ENCODE measurements at places on chromosomes 3 and 15. TPM values are rescaled to one million over a fixed set of nuclear protein-coding genes. Genes with fewer than 3 reads are reported as not detected.
A peak's percentile ranks its signal among the peaks of the same experiment; 100 is the strongest.

GRCh38 chr15:43423793-43424192 is 52.9 kb downstream of the TUBGCP4 start:
- DNase-seq = no peak
- H3K36me3 ChIP-seq = peaks cover 56% of the 10 kb centered on the region
- no peaks in the 10 kb centered on the region for H3K27me3 ChIP-seq
- no peaks in the 10 kb centered on the region for H3K4me1 ChIP-seq
- no peak overlapping the region for H3K27ac ChIP-seq
- no peak overlapping the region for H3K4me3 ChIP-seq

Gene PRR20G
- not detected for total RNA-seq

Gene MAP6D1
- 7.8 TPM for total RNA-seq

- H3K36me3 ChIP-seq = no peaks in the 10 kb centered on the region
- H3K27me3 ChIP-seq = no peaks in the 10 kb centered on the region
- no peak for DNase-seq
- H3K27ac ChIP-seq = no peak overlapping the region
These were observed 216.9 kb upstream of the DCBLD2 start for GRCh38 chr3:99118381-99118780.

GRCh38 chr3:14664170-14664569 is 10.8 kb upstream of the C3orf20 start:
- peaks cover 84% of the 10 kb centered on the region for H3K36me3 ChIP-seq
- H3K27ac ChIP-seq = no peak overlapping the region
- H3K4me1 ChIP-seq = no peaks in the 10 kb centered on the region
- no peaks in the 10 kb centered on the region for H3K27me3 ChIP-seq
- no peak for DNase-seq

Gene RPLP1
- total RNA-seq = 303 TPM

Gene GATA2
- total RNA-seq = 17.7 TPM

GRCh38 chr15:87940768-87941167 is 315.8 kb downstream of the NTRK3 start:
- no peaks in the 10 kb centered on the region for H3K36me3 ChIP-seq
- H3K27ac ChIP-seq = no peak overlapping the region
- no peak for DNase-seq
- peaks cover 5% of the 10 kb centered on the region for H3K4me1 ChIP-seq
- no peak overlapping the region for H3K4me3 ChIP-seq

Gene FBLN2
- total RNA-seq = 42.4 TPM

- no peak for DNase-seq
- no peak overlapping the region for H3K27ac ChIP-seq
- no peaks in the 10 kb centered on the region for H3K36me3 ChIP-seq
- no peaks in the 10 kb centered on the region for H3K4me1 ChIP-seq
These were observed 71.1 kb upstream of the CCNL1 start for GRCh38 chr3:157231071-157231470.

DNA sequence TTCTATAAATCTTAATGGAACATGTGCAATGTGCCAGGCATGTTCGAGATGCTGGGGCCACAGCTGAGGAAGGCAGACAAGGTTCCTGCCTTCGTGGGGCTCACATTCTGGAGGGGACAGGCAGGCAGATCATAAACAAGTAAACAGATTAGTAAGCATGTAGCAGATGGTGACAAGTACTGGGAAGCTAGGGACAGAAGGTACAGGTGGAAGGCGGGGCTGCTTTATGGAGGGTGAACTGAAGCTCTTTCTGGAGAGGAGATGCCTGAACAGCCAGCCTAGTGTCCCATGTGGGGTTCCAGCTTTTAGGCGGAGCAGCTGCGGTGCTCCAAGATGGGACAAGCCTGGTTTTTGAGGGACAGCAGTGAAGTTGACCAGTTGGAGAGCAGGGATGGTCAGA is 74.7 kb upstream of the SNRK start:
- H3K4me3 ChIP-seq = no peak overlapping the region
- H3K36me3 ChIP-seq = no peaks in the 10 kb centered on the region
- H3K4me1 ChIP-seq = no peaks in the 10 kb centered on the region
- no peak for DNase-seq
- no peak overlapping the region for H3K27ac ChIP-seq
- no peaks in the 10 kb centered on the region for H3K27me3 ChIP-seq

DNA sequence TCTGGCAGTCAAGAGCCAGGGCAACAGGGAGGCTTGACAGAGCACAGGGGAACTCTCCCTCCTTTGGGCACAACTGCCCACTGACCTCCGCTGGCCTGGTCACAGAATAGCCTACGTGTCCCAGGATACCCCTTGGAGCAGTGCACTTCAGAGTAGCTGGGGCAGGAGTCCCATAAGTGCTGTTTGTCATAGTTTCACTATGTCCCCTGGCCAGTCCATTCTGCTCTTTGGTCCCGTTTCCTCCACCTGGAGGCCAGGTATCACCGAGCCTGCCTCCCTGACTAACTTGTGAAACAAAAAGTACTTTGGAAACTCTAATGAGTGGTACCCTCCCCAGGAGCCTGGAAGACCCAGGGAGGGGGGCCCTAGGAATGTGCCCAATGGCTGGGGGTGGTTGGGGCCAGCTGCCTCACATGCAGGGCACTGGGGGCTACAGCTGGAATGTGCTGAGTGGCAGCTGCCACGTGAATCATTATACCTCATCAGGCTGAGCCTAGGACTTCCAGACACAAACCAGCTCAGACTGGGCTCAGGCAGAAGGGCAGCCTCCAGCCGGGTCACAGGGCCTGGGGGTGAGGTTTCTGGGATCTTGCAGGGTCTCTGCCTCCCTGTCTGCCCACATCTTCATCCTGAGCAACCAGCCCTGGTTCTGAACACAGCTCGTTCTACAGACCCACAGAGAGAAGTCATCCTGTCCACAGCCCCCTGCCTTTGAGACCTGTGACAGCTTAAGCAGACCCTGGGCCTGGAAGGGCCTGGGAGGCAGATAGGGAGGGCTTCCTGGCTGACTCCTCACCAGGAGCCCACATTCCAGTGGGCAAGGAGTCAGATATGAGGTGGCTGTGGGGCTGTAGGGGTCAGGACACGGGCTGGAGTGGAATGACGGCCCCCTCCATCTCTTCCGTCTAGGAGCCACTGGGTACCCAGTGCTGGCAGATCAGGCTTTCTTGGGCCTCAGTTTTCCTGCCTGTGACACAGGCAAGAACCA is 914 bp upstream of the PTH1R start:
- no peak overlapping the region for H3K4me3 ChIP-seq
- no peaks in the 10 kb centered on the region for H3K27me3 ChIP-seq
- H3K27ac ChIP-seq = peak overlapping the region; percentile 84
- peaks cover 85% of the 10 kb centered on the region for H3K4me1 ChIP-seq
- no peaks in the 10 kb centered on the region for H3K36me3 ChIP-seq
- DNase-seq = no peak

Gene SLC22A13
- total RNA-seq = 0.07 TPM

GRCh38 chr15:95304151-95304946 is 1026.2 kb upstream of the NR2F2 start:
- DNase-seq = peak; percentile 67
- H3K27ac ChIP-seq = no peak overlapping the region
- H3K27me3 ChIP-seq = no peaks in the 10 kb centered on the region
- peaks cover 15% of the 10 kb centered on the region for H3K4me1 ChIP-seq

Gene IRAK2
- total RNA-seq = 1.1 TPM

Gene CLDN16
- 0.18 TPM for total RNA-seq

GRCh38 chr3:122952520-122952919 is 75.0 kb downstream of the SEMA5B start:
- peak; percentile 32 for DNase-seq
- no peak overlapping the region for H3K4me3 ChIP-seq
- H3K36me3 ChIP-seq = no peaks in the 10 kb centered on the region
- H3K27ac ChIP-seq = no peak overlapping the region
- no peaks in the 10 kb centered on the region for H3K27me3 ChIP-seq

GRCh38 chr3:186909078-186909853 is 21.1 kb upstream of the ST6GAL1 start:
- peaks cover 5% of the 10 kb centered on the region for H3K4me1 ChIP-seq
- DNase-seq = no peak
- no peaks in the 10 kb centered on the region for H3K36me3 ChIP-seq
- H3K27ac ChIP-seq = no peak overlapping the region

Gene ADAMTSL3
- total RNA-seq = 0.88 TPM

DNA sequence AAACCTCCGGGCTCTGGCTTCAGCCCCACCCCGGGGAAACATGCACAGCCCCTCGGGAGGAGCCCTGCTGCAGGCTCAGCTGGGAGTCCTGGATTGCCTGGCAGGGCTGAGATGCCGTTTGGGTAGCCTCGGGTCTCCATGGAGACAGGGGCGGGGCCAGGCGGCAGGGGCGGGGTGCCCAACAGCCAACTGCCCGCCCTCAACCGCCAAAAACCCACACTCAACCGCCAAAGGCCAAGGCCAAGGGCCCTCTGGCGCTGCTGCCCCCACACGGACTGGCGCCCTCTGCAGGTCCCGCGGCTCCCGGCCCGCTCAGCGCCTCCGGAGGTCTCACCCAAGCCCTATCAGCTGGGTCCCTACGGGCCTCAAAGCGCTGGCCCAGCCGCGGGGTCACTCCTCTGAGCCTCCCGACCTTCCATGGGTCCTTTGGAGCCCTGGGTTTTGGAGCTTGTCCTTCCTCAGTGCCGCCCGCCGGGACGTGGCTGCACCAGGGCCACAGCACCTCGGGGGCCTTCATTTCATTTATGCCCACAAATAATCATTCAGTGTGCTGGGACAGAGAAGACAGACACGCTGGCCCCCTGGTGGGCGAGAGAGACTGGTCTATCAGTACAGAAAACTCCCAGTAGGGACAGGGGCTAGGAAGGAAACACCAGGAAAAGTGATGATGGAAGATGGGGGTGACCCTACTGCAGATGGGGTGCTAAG is 33.5 kb upstream of the ACAD9 start:
- peaks cover 8% of the 10 kb centered on the region for H3K4me1 ChIP-seq
- H3K4me3 ChIP-seq = no peak overlapping the region
- no peaks in the 10 kb centered on the region for H3K27me3 ChIP-seq

- H3K4me1 ChIP-seq = no peaks in the 10 kb centered on the region
- H3K36me3 ChIP-seq = no peaks in the 10 kb centered on the region
- no peak overlapping the region for H3K27ac ChIP-seq
- peak; percentile 79 for DNase-seq
These were observed 33.0 kb upstream of the DENND4A start for GRCh38 chr15:65824941-65825544.

Gene TMEM87A
- 39.8 TPM for total RNA-seq

- no peaks in the 10 kb centered on the region for H3K27me3 ChIP-seq
- no peaks in the 10 kb centered on the region for H3K36me3 ChIP-seq
- DNase-seq = no peak
- H3K4me1 ChIP-seq = no peaks in the 10 kb centered on the region
- H3K4me3 ChIP-seq = no peak overlapping the region
These were observed 86.9 kb upstream of the BCL6 start for GRCh38 chr3:187832202-187832601.

Data from cardiac muscle cell (in vitro differentiated cells and primary cell).